Stimulated activated CD4-positive, alpha-beta T cell treated with anti-CD3 and anti-CD28 coated beads, Interleukin-12 subunit alpha, Interleukin-12 subunit beta, amount 100 ng/mL, for 48 hours (primary cell): ENCODE measurements at places on chromosomes 6 and 20.

DNA sequence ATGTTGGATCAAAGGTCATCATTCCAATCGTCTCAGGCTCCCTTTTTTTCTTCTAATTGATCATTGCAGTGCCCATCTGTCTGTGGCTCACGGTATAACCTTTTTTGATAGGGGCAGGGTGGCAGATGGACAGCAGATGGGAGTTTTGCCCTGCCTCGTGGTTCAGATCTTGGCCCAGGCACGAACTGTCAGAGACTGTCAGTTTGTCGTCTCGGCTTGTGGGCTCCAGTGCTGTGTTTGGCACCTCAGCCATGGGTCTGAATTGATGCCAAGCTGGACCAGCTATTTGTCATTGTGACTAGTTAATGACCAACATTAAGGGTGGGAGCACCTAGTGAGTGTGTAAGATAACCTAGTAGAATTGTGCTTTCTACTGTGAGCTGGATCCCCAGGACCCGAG, 197.6 kb downstream of the PRL start:
- DNase-seq, result no peak

DNA sequence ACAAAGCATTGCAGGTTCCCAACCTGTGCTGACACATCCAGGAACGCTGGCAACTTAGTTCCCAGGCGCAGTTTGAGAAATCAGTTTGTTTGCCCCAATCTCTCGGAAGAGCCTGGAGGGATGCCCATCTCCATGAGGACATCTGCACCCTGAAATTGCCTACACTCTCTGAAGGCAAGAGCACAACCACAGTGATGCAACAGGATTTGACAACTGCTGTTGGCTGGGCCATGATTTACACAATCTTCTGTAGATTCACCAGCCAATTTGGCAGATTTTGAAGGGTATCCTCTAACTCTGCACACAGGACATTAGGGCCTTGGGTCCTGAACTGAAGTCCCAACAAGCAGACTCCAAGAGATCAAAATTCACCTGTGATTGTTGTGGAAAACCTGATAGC, 3.4 kb downstream of the APMAP start:
- no peak for DNase-seq

DNA sequence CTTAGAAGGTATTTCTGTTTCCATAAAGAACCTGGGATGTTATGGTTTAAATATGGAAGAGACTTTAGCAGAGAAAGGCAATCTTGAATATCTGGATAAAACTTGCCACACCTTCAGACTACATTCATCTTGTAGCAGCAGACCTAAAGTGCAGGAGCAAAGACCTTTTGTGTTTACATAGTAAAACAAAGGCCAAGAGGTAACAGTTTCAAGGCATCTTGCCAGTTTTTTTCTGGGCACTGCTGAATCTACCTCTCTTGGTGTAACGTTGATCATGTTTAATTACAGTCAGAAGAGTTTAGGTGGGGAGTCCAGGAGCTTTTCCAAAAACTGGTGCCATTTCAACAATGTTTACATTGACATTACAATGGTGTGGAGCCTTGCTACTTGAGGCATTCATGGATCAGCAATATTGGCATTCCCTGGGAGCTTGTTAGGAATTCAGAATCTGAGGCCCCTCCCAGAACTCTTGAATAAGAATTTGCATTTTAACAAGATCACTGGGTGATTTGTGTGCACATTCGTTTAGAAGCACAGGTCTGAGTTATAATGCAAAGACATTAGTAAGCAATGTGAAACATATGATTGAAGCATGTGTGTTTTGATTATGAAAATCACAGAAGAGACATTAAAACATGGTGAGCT, 94.5 kb downstream of the F13A1 start:
- no peak for DNase-seq

DNA sequence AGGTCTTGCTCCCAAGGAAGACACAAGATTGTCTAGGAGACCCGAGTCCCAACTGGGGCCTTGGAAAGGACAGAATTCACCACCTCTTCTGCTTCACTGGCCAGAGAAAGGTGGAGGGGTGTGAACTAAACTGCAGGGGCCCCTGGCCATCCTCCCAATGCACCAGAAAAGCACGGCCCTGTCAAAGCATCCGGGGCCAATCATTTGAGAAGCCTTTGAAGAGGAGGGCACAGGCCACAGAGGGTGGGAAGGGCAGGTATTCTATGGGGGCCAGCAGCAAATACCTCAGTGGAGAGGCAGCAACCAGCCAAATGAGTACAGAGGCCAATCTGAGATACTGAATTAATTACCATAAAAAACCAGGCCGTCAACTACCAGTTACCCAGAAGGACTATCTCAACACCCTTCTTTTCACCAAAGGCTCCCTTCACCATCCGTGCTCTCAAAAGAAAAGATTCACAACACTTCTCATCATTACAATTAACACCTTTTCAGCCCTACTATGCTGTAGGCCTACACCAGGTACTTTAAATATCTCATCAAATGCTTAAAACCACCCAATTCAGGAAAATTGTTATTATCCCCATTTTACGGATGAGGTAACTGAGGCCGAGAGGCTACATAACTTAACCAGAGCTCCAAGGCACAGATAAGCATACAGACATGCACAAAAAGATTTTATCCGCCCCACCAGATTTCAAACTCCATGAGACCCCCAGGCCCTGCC, 50.7 kb downstream of the TRERF1 start:
- no peak for DNase-seq

DNA sequence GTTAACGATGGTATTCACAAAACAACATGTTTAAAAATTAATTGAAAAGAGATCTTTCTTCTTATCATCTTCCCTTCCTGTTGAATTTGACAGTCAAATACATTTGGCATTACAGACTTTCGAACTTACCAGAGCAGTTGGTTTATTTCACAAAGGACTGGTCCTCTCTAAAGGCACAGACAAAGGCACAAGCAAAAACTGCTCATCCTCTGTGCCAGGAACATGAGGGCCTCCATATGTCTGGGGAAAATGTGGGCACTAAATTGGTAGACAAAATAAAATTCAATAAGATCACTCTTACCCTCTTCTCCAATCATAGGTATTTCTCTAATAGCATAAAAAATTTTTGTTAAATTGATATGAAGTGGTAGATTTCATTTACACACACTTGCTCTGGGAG, 40.4 kb downstream of the SYNE1 start:
- no peak for DNase-seq

DNA sequence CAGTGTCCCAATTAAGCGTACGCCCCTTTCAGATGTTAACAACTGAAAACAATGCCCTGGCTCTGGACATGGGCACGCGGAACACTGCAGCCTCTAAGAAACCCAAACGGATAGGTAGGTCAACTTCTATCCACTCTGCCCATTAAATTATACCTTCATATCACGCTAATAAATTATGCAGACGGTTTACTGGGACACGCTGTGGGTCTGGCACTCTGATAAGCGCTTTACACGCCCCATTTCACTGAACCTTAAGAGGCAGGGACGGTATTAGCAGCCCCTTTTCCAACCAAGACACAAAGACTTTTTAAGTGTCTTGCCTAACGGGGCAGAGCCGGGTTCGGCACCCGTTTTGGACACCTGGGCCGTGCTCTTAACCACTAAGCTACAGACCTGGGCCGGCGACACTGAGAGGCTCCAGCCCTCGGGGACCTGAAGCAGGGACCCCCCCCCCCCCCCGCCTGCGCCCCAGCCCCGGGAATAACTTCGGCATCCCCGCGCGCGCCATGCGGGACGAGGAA, 744 bp downstream of the STAU1 start:
- no peak for DNase-seq

DNA sequence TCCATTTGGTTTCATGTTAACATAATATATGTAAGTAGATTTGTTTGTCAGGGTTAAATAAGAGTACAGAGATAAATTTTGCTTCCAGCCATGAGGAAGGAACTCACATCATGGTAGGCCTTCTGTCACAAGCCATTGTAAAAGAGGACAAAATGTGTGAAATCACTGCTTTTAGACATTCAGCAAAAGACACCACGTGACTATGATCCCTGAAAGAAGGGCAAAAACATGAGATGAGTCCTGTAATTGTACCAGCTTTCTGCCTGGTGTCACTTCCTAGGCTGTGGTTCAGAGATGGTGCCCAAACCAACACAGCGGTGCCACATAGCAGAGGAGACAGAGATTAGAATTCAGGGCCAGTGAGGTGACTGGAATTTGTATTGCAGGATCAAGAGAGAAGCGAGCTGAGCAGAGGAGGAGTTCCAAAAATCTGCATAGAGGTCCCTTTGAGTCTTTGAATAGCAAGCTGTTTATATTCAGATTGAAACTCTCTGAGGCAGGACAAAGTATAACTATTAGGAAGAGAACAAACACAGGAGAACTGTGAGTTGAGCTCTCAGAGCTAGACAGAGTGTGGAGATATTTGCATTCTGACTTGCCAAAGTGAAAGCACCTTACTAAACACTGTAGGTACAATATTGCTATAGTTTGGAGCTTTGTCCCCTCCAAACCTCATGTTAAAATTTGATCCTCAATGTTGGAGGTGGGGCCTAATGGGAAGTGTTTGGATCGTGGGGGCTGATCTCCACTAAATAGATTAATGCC, 52.6 kb upstream of the PDE7B start:
- no peak for DNase-seq

DNA sequence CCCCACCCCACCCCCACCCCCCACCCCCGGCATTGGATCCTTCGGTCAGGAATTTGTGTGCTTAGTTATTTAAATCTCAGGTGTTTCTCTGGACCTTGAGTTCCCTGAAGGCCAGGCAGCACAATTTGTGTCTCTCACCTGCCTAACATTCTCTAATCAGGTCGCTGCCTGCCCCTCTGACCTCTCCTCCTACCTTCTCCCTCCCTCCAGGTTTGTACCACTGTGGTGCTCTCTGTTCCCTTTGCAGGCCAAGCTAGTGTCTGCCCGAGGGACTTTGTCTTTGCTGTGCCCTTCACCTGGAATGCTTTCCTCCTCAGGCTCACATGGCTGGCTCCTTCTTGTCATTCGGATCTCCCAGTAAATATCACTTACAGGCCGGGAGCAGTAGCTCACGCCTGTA, 131.4 kb upstream of the SLC2A12 start:
- DNase-seq, result no peak

- no peak for DNase-seq
These were observed 17.4 kb downstream of the SCGN start for GRCh38 chr6:25669413-25669812.

DNA sequence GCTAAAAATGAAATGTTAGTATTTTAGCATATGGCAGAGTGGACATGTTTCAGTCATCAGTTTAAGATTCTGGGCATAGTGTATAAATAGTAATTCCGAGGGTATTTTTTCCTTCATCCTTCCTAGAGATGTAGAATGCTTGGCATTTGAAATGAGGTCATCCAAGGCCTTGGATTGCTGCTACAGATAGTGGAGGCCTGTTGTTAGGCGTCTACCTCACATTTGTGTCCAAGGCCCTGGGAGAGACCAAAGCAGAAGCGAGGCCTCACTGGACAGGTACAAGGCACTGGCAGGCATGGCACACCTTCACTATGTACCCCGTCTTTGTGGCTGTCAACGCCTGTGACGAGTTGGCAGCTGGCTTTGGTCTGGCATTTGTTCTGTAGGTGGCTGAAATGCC, 58.0 kb downstream of the DTD1 start:
- no peak for DNase-seq

DNA sequence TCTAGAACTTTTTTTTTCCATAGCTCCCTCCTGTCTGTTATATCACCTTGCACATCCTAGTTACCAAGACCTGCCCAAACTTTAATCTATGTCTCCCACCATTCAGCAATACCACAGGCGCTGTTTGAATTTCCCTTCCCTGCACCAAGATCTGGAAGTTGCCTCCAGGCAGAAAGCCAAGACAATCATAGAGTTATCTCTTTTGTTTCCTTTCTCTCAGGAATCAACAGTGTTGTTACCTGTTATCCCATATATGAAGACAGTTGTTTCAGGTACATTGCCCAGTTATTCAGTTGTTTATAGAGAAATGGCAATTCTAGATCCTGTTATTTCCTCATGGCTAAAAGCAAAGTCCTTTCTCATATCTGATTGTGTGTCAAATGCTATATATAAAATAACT, 63.2 kb downstream of the PDSS2 start:
- no peak for DNase-seq

DNA sequence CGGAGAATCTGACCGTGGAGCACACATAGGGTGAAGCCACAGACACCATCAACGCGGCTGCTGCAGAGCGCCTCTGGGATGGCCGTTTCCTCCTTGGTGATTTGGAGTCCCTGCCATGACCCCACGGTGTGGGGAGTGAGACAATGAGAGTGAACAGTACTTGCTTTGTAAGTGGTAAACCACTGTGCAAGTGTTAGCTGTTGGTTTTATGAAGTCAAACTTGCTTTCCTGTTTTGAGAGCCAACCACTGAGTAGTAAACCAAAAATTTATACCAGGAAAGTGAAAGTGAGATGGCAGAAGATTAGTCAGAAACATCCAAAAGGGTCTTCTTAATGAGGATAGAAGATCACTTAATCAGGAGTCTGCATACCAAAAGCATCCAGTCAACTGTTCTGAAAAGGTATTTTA, 160.7 kb downstream of the FOXC1 start:
- DNase-seq, result peak; percentile 26

DNA sequence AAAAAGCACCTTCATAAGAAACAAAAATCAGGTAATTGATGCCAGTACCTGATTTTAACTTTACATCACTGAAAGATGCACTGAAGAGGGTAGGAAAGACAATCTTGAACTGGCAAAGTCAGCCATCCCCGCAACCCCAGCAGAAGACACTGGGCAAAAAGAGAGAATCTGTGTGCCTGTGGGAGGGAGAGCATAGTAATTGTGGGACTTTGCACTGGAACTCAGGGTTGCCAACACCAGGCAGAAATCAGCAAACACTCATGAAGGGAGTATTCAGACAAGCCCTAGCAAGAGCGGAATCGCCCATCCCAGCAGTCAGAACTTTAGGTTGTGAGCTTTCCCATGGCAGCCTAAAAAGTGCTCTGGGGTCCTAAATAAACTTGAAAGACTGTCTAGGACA, 344.6 kb upstream of the GJE1 start:
- DNase-seq, result no peak

- DNase-seq, result no peak
These were observed 68.9 kb downstream of the CYP39A1 start for GRCh38 chr6:46583721-46584120.

DNA sequence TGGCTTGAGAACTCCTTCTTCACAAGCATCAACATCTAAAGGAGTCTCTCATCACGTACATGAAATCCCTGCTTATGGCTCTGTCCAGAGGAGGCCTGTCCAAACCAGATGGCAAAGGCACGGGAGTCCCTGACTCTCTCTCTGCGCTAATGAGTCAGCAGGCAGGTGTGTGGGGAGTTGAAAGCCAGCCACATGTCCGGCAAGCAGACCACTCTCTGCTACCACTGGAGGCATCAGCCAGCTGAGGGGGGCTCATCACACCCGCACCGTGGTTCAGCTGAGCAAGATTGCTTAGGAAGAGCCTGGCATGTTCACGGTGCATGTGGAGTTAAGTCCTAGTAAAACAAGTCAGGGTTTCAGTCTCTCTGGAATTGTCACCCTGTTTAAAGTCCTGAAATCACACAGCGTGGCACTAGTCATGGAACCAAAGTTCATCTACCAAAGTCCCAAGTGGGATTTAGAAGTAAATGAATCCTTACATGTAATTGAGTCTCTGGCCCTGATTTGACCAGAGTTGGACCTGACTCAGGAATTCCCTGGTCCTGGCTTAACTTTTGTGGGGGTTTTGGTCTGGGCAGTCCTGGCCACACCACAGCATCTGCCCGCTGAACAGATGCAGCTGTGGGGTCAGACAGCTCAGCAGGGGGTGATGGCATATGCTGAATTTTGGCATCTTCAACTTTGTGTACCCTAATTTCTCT, 155.2 kb upstream of the RIN2 start:
- DNase-seq, result no peak

GRCh38 chr20:47317127-47317895, 39.2 kb downstream of the ZMYND8 start:
- DNase-seq, result peak; percentile 51
